GM12891 (cell line): ENCODE measurements at places on chromosomes 11 and 22.

GRCh38 chr22:49009359-49010063 is 818.2 kb downstream of the BRD1 start:
- no peak for DNase-seq

- no peak for DNase-seq
These were observed 309.3 kb downstream of the SOX6 start for GRCh38 chr11:16047073-16047472.

- DNase-seq = no peak
These were observed 39.7 kb downstream of the ME3 start for GRCh38 chr11:86632499-86633269.

DNA sequence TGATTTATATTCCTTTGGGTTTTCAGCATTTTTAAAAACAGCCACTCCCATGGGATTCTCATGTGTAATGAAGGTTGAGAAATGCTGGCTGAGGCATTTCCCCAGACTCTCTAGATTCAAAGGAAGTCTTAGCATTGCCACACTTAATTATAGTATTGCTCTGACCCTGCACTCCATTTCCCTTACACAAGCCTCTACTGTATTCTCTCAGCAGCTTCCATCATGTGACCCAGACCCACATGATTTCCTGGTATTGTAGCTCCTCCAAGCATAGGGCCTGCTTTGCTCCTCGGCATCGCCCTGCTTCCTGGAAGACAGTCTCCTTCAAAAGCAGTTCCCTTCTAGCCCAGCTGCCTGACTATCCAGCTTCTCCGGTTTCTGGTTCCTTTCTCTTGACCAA is 261.5 kb downstream of the LARGE1 start:
- no peak for DNase-seq

DNA sequence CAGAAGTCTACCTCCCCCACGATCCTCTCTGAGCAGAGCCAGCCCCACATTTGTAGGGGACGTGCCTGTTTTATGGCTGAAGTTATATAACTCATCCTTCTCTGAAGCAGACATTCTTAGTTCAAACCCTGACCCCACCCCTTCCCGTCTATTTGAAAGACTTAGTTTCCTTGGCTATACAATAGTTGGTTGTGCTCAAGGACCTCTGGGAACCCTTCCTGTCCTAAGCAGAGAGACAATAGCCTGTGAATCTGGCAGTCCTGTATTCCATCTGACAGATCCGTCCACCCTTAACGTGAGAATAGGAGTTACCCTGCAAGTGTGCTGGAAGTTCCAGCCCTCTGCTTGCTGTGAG is 75.2 kb downstream of the MN1 start:
- DNase-seq = no peak
